ENCODE measurements at places on chromosomes 2 and 18.

DNA sequence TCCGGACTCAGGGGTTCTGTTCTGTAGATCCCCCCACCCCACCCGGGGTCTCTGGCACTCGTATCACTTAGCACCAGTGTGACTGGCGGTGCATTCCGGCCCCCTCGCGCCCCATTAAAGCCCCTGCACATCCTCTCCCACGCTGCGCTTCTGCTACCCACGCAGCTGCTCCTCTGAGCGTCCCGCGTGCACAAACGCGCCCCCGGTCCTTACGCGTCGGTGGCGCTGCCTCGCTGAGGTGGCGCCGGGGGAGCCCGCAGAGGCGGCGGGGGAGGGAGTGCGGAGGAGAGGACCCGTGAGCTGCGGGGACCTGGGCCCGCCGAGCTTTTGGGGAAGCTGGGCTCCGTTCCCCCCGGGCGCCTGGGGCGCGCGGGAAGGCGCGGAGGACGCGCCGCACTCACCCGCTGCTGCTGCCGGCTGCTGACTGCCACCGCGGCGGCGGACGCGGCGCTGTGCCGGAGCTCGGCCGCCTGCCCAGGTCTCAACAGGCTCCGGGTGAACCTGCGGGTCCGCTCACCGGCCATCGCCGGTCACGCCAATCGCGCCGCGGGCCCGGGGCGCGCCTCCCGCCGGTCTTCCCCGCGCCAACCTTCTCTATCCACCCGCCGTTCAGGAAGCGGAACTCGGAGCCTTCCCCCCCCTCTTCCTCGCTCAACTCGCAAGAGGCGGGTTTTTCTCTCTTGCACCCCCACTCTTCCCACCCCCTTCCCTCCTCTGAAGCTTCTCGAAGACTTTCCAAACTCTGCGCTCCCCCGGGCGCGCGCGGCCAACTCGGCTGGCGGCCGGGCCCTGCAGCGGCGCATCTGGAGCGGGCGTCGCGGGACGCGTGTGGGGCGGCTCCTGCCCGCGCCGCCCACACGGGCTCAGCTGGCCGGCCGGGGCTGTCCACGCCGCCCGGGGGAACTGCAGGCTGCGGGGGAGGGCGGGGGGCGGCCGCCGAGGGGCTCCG lies at the start of gene DOCK10:
DOCK10 (minus strand) TSS at position 618 of the 949 bp plus-strand sequence; CDS start at position 524, 94 bp downstream.
- DNase-seq, result no peak

GRCh38 chr2:60612033-60612432 lies 58.6 kb upstream of the BCL11A start:
- no peak for DNase-seq

GRCh38 chr2:197919487-197919886 lies 115.1 kb downstream of the PLCL1 start:
- DNase-seq, result no peak

- no peak for DNase-seq
Measured at GRCh38 chr2:17877811-17878280, 621 bp upstream of the KCNS3 start.

- DNase-seq, result no peak
Measured at GRCh38 chr18:67260841-67261240, 255.7 kb downstream of the DSEL start.

DNA sequence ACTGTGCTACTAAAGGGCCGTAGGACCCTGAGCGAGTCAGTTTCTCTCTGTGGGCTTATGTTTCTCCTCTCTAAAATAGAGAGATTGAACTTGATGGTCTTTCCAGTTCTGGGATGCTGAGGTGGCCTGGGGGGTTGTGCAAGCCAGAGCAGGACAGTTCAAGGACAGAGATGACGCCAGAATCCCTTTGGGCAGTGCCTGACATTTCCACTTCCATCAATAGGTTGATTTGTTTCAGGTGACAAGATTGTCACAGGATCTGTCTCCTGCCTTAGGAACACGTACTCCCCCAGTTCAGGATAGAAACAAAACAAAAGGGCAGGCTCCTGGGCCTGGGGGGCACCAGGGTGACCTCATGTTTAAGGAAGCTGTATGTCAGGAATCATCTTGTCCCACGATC lies 82.0 kb downstream of the XDH start:
- DNase-seq, result no peak

Measured in stimulated activated CD4-positive, alpha-beta T cell treated with anti-CD3 and anti-CD28 coated beads, Interleukin-1b, Interleukin-23, amount 100 ng/mL, for 1 hour (primary cell).